Mucosa of descending colon (tissue), 3 donors: ENCODE measurements at places on chromosomes 2 and 18. TPM values are rescaled to one million over a fixed set of nuclear protein-coding genes. Genes with fewer than 3 reads are reported as not detected.
A peak's percentile ranks its signal among the peaks of the same experiment; 100 is the strongest.

DNA sequence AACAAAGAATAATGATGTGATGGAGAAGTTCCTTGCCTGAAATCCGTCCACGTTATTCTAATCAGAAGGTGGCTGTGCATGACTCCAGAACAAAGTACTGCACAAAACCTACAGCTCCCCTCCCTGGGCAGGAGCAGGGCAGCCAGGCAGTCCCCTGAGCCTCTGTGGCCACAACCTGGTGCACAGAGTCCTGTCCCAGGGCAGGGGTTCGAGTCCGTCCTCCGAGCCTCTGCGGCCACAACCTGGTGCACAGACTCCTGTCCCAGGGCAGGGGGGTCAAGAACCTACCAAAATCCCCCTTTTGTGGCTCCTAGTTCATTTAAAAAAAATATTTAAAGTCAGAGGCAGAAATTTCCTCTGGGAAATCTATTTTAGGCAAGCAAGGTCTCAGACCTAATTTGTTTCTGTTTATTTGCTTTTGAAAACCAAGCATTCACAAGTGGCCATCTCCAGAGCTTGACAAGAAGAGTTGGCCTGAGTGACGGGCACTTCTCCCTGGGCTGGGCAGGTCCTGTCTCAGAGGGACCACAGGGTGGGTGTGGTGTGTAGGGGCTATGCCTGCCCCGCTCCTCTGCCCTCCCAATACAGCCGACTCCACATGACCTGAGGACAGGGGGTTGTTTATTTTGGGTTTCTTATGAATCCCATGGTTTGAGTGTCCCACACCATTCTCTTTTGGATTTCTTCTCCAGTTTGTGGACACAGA, 255.9 kb upstream of the PXDN start:
- DNase-seq, result no peak

- no peak for DNase-seq
Measured at GRCh38 chr2:207012461-207012860, 73.1 kb downstream of the CPO start.

DNA sequence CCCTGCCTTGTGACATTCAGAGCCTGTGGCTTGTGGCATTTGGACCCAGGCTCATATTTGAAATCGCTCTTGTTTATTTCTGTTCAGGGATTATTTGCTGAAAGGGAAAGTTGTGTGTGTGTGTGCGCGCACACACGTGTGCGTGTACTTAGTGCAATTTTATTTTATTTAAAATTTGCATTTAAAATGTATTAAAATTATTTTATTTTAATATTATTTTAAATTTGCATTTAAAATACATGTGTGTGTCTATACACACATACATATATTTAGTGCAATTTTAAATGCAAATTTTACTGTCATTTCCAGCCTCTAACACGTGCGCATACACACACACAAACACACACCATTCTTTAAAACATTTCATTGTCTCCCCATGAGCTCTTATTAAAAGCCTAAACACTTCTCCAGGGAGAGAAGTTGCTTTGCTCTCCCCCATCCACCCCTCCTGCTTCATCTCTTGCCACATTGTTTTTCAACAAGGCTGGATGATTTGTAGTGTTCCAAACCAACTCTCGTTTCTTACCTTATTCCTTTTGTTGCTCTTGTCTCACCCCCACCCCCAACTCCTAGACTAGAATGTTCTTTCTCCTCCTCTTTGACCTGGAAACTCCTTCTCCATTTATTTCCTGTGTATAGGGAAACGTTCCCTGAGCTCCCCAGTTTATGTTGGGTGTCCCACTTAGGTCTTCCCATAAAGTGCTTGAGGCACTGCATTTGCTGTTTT, 3.8 kb upstream of the CCDC68 start:
- DNase-seq, result no peak

- no peak for DNase-seq
Measured at GRCh38 chr2:188089901-188090300, 201.8 kb upstream of the GULP1 start.

DNA sequence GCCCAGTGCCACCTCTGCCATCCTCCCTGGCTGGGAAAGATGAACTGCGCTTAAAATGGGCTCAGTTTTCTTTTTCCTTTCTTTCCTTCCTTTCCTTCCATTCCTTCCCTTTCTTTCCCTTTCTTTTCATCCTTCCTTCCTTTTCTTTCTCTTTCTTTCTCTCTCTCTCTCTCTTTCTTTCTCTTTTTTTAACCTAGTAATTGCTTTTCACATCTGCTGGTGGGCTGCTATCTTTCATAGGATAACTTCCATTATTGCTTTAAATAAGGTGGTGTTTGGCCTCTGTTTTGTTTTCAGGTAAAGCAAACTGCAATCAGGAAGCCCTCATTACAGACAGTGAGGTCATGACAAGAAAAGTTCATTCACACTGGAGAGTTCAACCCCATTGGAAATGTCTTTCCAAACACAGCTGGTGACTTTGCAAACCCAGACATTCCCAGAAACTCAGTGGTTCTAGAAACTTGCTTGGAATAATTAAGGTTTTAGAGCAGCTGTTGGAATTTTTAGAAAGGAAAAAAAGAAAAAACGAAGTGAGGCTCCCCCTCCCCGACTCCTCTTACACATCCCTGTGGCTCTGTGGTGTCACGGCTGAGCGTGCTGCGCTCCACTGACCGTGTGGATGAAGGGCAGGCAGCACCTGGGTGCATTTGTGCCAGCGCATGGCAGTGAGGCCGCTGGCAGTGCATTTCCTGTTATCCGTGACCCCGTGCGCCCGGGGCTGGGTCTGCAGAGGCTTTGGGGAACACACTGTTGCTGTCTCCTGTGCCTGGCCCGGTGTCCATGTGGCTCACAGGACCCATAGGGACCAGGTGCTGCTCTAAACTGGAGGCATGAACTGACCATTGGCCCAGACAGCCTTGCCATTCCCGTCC, 76.9 kb downstream of the MBP start:
- peak; percentile 83 for DNase-seq

DNA sequence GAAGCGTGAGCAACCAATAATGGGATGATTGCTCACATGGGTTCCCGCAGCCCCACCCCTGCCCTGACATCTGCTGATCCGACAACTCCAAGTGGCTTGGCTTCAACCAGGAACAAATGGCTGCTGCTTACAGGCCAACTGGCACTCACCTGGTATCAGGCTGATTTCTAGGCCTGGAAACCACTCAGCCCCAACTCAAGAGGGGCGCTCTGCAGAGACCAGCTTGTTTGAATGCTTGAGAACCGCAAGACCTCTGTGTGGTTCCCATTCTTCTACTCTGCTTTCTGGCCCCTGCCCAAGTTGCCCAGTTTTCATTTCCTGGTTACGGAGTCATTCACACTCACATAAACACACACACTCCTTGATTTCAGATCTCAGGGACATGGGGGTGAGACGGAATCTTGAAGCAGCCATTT, 52.0 kb downstream of the TNP1 start:
- no peak for DNase-seq

DNA sequence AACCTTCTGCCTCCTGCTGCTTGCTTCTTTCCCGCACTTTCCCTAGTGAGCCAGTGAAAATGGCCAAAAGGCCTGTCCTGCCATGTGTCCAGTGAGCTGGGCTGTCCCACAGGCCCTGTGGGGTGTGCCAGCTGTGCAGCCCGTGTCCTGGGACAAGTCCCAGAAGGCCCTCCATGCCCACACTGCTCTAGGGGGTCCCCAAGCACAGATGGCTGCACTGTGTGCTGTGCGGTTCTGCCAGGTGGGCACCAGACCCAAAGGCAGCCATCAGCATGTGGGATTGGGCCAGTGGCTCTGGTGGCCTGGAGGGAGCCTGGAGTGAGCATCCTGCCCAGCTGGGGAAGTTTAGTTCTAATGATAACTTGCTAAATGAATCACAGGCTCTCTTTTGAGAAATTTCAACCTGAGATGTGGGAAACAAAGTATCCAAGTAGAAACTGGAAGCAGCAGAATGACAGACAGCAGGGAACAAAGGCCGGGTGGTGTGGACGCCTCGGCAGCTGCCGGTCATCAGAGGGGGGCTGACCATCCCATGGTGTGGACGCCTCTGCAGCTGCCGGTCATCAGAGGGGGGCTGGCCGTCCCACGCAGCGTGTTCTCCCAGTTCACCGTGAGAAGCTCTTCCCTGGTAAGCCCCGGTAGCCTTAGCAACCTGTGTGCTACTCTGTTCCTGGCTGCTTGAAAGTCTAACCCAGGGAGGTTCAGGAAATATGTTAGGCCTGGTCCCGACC, 9.9 kb upstream of the CNDP2 start:
- no peak for DNase-seq

DNA sequence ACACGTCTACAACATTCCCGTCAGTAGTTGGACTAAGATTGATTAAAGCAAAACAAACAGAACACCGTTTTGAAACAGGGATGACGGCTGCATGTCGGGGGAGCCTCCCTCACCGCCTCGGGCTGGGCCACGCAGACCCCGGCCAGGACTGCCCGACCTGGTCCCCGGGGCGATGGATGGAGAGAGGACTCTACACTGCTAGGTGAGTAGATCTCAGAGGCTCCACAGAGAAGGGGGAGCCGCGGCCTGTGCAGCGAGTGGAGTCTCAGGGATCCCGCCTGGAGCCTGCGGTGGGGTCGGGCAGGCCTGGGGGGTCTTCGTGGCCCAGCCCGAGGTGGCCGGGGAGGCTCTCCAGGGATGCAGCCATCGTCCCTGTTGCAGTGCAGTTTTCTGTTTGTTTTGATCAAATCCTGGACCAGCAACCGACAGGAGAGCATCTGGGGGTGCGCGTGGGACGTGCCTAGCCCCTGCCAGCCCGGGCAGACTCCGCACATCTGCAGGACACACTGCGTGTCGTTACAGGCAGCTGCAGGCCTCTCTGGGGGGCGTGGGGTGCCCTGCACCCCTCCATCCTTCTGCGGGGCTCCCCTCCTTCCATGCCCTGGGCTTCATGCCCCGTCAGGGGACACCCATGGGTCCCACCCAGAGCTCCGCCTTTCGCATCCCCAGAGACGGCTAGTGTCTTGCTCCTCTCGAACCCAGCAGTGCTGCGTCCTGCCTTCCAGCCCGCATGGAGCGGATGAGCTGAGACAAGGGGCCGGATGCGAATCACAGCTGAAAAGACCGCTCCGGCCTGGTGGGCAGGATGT, 143.6 kb downstream of the RTP5 start:
- no peak for DNase-seq

DNA sequence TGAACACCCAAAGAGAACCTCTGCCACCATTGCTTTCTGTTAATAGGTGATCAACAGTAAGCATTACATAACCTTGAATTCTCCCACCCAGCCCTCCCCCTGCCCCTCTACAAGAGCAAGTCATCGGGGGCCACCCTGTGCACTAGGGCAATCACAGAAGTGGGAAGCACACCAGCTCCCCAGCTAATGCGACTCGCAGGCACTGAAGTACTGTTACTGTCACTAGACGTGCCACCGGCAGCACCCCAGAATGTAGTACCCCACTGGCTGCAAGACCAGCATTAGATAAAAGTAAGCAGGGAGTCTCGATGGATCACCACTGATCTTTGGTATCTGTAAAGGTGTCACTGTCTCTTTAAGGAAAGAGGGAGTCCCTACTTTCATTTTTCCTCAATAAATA, 167.6 kb downstream of the FAM210A start:
- DNase-seq, result no peak

DNA sequence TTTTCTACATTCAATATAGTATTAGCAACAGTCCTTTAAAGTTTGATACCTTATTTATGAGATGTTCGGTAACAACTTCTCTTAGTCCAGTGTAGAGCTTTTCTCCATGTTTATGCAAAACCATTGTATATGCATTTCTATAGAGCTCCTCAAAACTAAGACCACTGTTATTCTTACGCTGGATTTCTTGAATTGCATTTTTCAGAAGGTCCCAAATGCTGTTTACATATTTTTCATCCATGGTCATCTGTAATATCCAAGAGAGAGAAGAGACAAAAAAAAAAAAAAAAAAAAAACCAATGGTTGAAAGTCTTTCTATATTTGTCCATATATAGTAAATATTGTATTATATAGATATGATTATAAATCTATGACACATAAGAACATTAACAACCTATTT, 27.6 kb downstream of the CUL3 start:
- DNase-seq, result no peak

DNA sequence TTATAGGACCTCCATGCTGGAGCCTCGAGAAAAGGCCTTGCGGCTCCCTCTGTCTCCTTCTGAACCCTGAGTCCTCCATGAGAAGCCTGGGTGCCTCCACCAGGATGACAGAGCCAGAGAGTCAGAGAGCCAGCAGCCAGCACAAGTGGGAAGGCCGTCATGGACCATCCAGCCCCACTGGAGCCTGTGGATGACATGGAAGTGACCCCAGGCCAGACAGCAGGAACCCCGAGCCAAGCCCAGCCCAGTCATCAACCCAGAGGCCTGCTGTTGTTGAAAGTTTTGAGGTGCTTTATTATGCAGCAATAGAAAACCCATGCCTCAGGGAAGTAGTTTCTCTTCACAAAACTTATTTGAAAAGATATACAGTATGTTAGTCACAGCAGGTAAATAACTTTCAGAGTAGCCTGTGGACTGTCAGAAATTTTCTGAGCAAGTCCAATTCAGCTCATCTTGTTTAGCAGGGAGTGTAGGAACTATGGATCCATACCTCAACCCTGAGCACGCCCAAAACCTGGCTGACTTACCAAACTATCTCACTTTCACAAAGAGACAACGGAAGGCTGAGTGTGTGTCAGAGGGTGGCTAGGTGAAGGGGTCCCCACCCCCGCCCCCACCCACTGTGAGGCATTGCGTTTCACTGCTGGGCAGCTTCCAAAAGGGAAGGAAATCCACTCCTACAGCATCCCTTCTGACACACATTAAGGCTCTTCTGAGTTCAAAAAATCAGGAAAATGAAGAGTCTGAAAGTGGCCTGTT, 79.9 kb upstream of the NDUFV2 start:
- no peak for DNase-seq

GRCh38 chr2:98835831-98836385, 100.1 kb downstream of the CRACDL start:
- no peak for DNase-seq

GRCh38 chr2:109690822-109691541, 76.8 kb downstream of the SOWAHC start:
- peak; percentile 66 for DNase-seq

GRCh38 chr18:44556296-44556695, 124.4 kb upstream of the SETBP1 start:
- no peak for DNase-seq

The ASB18 gene
- total RNA-seq, result not detected

The LYPD6 gene
- total RNA-seq, result 2.4 TPM

The PSMA8 gene
- not detected for total RNA-seq

The FAM210A gene
- total RNA-seq, result 17.5 TPM

The CD226 gene
- total RNA-seq, result 2.7 TPM
